ENCODE measurements at places on chromosomes 7 and 10.

DNA sequence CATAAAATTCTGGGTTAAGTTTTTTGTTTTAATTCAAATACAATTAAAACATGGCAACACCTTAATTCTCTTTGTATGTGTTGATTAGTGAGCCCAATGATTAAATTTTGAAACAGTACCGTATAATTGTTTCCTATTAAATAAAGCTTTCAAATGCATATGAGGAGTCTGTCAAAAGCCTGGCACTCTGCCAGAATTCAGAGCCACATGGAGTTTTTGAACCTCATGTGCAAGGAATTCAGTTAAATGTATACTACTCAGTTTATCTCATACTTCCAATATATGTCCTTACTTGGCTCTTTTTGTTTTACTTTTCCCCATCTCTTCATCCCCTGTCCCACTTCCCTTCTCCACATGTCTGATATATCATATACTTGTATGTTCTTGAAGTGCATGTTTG, 165.6 kb upstream of the FAM3C start:
- no peaks in the 10 kb centered on the region for H3K36me3 ChIP-seq
- H3K4me3 ChIP-seq, result no peak overlapping the region
- no peak for DNase-seq

DNA sequence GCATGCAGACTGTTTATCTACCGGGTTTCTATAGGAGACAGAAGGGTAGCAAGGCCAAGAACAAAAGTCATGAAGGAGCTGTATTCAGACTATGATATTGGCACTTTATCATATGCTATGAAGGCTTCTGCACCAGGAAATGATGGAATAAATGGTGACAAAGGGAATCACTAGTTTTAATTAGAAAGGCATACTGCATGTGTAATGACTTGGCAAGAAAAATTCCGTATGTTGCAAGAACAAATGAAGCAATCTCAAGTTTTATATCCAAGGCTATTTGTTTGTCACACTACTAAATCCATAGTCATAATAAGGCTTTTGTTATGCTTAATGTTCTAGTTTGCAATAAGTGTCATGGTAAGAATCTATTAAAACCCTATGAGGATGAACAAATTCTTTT, 230.9 kb downstream of the ZEB1 start:
- H3K36me3 ChIP-seq, result no peaks in the 10 kb centered on the region
- no peak for DNase-seq
- H3K27me3 ChIP-seq, result no peaks in the 10 kb centered on the region
- no peak overlapping the region for H3K27ac ChIP-seq
- H3K4me1 ChIP-seq, result no peaks in the 10 kb centered on the region

DNA sequence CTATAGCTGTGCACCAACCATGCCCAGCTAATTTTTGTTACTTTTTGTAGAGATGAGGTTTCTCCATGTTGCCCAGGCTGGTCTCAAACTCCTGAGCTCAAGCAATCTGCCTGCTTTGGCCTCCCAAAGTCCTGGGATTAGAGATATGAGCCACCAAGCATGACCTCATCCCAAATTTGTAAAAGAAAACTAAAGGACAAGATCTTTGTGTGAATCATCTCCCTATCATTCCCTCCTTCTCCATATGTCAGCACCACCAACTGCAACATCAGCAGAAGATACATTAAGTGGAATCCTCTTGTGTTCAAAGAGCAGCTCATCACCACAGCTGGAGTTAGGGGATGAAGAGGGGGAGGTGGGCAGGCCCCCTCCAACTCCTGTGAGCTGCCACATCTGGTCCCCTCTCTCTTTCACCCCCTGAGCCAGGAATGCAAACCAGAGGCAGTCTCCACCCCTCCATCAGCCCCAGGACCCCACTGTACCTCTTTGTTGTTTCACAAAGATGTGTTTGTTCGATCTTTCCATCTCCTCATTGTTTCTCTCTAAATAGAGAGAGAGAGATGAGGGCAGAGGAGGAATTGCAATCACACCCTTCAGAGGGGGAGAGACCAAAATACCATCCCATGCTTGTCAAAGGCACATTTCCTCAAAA, 47.3 kb upstream of the PIP4K2A start:
- no peaks in the 10 kb centered on the region for H3K36me3 ChIP-seq
- H3K27me3 ChIP-seq, result no peaks in the 10 kb centered on the region
- no peak overlapping the region for H3K4me3 ChIP-seq
- DNase-seq, result no peak
- no peaks in the 10 kb centered on the region for H3K4me1 ChIP-seq
- no peak overlapping the region for H3K27ac ChIP-seq

GRCh38 chr7:28976022-28976421, 17.9 kb upstream of the TRIL start:
- H3K27ac ChIP-seq, result no peak overlapping the region
- no peaks in the 10 kb centered on the region for H3K36me3 ChIP-seq
- no peaks in the 10 kb centered on the region for H3K4me1 ChIP-seq
- no peaks in the 10 kb centered on the region for H3K27me3 ChIP-seq

- no peak for DNase-seq
- H3K27ac ChIP-seq, result no peak overlapping the region
- H3K27me3 ChIP-seq, result no peaks in the 10 kb centered on the region
These were observed 11.0 kb downstream of the PRR15 start for GRCh38 chr7:29574659-29575058.

- DNase-seq, result no peak
- no peaks in the 10 kb centered on the region for H3K4me1 ChIP-seq
- H3K4me3 ChIP-seq, result no peak overlapping the region
- H3K36me3 ChIP-seq, result no peaks in the 10 kb centered on the region
These were observed 46.0 kb upstream of the CYCS start for GRCh38 chr7:25171071-25171470.

- H3K4me1 ChIP-seq, result no peaks in the 10 kb centered on the region
- H3K27me3 ChIP-seq, result no peaks in the 10 kb centered on the region
- H3K4me3 ChIP-seq, result no peak overlapping the region
- H3K27ac ChIP-seq, result no peak overlapping the region
- no peaks in the 10 kb centered on the region for H3K36me3 ChIP-seq
These were observed 18.8 kb upstream of the SMNDC1 start for GRCh38 chr10:110323503-110323902.

DNA sequence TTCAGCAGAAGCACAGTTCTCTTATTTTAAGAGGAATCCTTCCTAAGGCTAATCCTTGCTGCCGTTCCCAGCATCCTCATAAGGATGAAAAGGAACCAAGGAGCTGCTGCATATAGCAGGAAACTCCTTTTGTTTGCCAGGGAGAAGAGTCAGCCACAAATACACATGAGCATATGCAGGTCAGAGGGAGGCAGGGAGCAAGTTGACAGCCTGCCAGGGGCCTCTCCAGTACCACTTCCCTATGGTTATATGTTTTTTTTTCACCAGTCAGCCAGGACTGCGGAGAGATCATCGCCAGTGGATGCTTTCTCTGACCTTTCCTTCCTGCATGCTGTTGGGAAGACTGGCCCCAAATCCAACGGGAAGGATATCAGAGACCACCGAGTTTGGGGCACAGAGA, 39.8 kb downstream of the SLC35B4 start:
- peak; percentile 4 for DNase-seq
- no peaks in the 10 kb centered on the region for H3K27me3 ChIP-seq
- no peak overlapping the region for H3K27ac ChIP-seq
- H3K4me1 ChIP-seq, result no peaks in the 10 kb centered on the region

- no peak overlapping the region for H3K4me3 ChIP-seq
- no peak for DNase-seq
- H3K27me3 ChIP-seq, result no peaks in the 10 kb centered on the region
- no peaks in the 10 kb centered on the region for H3K4me1 ChIP-seq
These were observed 63.9 kb upstream of the CACNA2D1 start for GRCh38 chr7:82507365-82507975.

GRCh38 chr10:67818323-67818722, 19.7 kb downstream of the DNAJC12 start:
- no peaks in the 10 kb centered on the region for H3K27me3 ChIP-seq
- peak overlapping the region; percentile 3 for H3K27ac ChIP-seq
- H3K36me3 ChIP-seq, result no peaks in the 10 kb centered on the region

GRCh38 chr10:18303851-18304801, 163.9 kb downstream of the CACNB2 start:
- no peaks in the 10 kb centered on the region for H3K36me3 ChIP-seq
- peak; percentile 50 for DNase-seq
- H3K4me1 ChIP-seq, result no peaks in the 10 kb centered on the region
- no peak overlapping the region for H3K4me3 ChIP-seq

GRCh38 chr7:29453021-29453420, 110.6 kb upstream of the PRR15 start:
- no peak for DNase-seq
- no peak overlapping the region for H3K4me3 ChIP-seq
- no peaks in the 10 kb centered on the region for H3K27me3 ChIP-seq
- no peaks in the 10 kb centered on the region for H3K36me3 ChIP-seq
- H3K27ac ChIP-seq, result no peak overlapping the region

GRCh38 chr10:125992254-125992653, 95.9 kb downstream of the FANK1 start:
- no peak overlapping the region for H3K4me3 ChIP-seq
- DNase-seq, result no peak
- H3K27me3 ChIP-seq, result no peaks in the 10 kb centered on the region
- H3K36me3 ChIP-seq, result no peaks in the 10 kb centered on the region
- H3K4me1 ChIP-seq, result no peaks in the 10 kb centered on the region
- no peak overlapping the region for H3K27ac ChIP-seq

DNA sequence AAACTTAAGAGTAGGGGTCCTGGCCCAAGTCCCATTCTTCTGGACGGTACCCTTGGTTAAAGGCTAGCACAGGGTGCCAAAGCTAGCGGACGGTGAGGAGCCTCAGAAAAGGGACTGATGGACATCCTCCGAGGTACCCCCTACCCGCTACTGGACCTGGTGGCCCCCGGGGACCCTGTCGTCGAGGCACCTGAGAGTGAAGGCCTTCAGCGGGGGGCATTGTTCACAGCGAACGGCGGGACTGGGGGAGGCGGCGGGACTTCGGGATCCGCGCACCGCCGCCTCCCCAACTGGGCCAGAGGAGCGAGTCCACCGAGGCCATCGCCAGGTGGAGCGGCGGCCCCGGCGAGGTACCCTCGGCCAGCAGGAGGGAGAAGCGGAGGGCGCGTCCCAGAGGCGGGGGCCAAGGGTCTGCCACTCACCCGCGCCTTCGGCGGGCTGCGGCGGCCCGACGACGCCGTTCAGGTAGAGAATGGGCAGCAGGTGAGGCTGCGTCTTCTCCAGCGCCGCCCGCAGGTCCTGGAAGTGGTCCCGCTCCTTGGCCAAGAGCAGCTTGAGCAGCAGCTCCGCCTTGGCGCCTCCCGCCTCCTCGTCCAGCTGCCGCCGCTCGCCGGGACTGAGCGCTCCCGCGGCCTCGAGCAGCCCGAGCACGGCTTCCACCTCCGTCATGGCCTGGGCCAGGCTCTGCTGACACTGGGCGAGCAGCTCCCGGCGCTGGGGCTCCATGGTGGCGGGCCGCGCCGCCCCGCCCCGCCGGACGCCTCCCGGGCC, 575 bp downstream of the DLG5 start:
- H3K4me3 ChIP-seq, result peak overlapping the region; percentile 80
- peak; percentile 87 for DNase-seq

DNA sequence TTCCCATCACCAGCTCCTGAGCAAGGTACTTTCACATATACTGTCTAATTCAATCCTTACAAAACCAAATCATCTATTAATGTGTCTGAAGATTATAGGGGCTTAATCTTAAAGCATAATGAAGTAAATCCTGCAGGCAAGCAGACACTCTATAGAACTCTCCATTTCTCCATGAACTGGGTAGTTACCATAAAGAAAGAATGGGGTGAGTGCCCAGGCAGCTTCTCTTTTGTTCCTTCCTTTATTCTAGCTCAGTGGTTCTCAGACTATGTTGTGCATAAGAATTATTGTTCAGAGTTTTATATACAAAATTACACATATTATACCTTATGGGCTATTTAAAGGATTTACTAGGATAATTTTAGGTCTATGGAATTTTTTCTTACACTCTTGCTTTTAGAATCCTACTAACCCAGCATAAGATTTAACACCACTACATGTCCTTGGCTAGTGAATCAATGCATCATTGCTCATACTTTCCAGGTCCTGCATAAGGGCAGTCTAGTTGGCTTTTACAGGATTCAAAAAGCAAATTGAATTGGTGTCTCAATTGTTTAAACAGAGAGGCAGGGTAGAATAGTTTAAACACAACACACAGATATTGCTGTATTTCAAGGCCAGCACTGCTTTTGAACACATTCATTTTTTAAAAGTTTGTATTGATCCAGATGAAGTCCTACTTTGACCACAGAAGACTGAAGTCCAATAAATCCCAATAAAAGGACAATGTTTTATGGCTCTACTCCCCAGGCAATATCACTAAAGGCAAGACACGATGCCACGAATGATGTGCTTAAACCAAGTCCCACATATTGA, 12.9 kb downstream of the SGCE start:
- H3K36me3 ChIP-seq, result no peaks in the 10 kb centered on the region
- no peak for DNase-seq
- no peaks in the 10 kb centered on the region for H3K4me1 ChIP-seq
- H3K27me3 ChIP-seq, result no peaks in the 10 kb centered on the region

- H3K36me3 ChIP-seq, result no peaks in the 10 kb centered on the region
- no peak overlapping the region for H3K27ac ChIP-seq
- no peak overlapping the region for H3K4me3 ChIP-seq
These were observed 87.6 kb upstream of the MACROH2A2 start for GRCh38 chr10:69965086-69965485.
